ENCODE measurements at places on chromosomes 16 and 17.

GRCh38 chr17:68379692-68380677 is 77.3 kb downstream of the WIPI1 start:
- no peak for DNase-seq

DNA sequence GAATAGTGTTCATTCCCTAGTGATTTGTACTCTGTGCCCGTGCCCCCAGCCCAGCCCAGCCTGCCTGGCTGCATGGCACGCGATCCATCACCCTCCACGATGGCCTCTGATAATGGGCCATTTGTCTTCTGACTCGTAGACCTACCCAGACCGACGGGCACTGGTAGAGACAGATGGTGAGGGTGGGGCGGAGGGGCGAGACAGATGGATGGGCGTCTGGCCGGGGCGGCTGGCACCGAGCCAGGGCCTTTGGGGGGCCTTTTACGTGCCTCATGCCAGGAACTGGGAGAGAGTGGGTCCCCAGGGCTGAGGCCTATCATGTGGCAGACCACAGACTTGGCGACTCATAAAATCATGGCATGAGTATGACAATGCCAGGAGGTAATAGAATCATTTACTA is 25.4 kb downstream of the CRHR1 start:
- DNase-seq = no peak

DNA sequence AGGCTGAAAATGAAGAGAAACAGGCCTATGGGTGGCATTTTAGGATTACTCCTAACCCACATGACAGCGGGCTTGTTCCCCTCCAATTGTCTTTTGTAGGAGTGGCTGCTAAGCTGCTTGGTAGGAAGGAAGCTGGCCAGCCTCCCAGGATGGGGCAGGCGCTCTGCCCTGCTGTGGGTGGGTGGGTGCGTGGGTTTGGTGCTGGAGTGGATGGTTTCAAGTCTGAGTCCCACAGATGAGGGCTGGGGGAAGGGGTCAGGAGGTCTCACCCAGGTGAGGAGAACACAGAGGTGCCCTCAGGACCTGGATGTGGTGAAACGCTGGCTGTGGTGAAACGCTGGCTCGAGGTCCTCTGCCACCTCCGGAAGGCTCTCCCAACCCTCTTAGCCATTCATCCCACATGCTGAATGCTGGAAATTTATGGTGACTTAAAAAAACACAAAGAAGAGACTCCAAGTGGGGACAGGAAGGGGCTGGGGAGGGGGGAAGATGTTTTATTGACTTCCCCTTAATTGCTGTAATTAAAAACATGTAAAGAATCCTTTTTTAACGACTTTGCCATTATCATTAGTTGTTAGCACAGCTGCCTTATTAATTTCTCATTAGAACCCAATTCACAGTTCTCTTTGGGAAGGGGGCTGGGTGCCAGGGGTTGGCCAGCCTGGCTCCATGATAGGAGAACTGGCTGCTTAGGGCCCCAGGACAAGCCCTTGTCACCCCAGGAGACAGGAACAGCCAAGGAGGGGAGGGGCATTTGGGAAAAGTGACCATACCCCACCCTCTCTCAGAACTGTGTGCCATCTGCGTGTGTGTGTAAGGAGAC is 153.5 kb upstream of the CDC42EP4 start:
- no peak for DNase-seq

DNA sequence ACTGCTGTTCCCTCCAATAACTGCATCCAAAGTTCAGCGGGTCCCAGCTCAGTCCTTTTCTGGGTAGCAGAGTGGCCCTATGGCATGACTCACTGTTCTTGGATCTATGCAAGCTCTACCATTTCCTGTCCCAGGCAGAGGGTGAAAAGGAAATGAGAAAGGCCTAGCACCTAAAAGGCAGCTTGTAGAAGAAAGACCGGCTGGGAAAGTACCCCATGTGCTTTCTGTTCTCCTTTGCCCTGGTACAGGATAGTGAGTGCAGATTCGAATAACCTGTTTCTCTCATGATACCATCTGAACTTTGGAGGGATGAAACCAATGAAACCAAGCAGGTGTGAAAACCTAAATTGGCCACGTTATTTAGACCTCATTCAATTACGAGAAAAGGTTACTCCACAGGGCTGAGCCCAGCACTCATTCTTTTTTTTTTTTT is 12.7 kb upstream of the HASPIN start:
- no peak for DNase-seq

GRCh38 chr17:9023392-9024218 is 2.3 kb downstream of the NTN1 start:
- DNase-seq = no peak

GRCh38 chr17:78641666-78642065 is 64.5 kb upstream of the DNAH17 start:
- DNase-seq = no peak

DNA sequence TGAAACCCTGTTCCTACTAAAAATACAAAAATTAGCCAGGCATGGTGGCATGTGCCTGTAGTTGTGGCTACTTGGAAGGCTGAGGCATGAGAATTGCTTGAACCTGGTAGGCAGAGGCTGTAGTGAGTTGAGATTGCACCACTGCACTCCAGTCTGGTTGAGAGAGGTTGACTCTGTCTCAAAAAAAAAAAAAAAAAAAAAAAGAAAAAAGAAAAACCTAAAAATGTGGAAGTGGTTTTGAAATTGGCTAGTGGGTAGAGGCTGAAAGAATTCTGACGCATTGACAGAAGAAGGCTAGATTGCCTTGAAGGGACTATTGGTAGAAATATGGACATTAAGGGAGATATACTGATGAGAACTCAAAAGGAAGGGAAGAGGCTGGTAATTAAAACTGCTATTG is 33.6 kb upstream of the CPPED1 start:
- DNase-seq = no peak

GRCh38 chr16:56203052-56203451 is 11.8 kb downstream of the GNAO1 start:
- no peak for DNase-seq

DNA sequence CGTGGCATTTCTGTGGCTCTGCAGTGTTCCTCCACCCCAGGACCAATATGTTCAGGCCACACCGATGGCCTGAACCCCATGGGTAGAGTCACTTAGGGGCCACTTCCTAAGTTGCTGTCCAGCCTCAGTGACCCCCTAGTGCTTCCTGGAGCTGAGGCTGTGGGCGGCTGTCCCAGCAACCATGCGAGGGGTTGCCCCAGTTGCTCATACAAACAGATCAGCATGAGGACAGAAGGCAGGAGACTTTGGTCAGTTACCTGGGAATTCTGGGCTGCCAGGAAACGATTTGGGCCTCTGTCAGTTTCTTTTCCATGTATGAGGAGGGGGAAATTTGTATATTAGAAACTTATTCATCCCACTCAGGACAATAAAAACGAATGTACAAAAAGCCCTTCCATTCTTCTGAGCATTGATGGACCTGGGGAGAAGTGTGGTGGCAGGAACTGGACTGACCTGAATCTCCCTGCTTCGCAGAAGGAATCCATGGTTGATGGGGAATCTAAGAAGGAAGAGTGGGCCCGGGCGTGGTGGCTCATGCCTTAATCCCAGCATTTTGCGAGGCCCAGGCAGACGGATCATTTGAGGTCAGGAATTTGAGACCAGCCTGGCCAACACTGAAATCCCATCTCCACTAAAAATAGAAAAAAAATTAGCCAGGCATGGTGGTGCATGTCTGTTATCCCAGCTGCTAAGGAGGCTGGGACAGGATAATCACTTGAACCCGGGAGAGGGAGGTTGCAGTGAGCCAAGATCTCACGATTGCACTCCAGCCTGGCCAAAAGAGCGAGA is 4.9 kb upstream of the IL32 start:
- no peak for DNase-seq

DNA sequence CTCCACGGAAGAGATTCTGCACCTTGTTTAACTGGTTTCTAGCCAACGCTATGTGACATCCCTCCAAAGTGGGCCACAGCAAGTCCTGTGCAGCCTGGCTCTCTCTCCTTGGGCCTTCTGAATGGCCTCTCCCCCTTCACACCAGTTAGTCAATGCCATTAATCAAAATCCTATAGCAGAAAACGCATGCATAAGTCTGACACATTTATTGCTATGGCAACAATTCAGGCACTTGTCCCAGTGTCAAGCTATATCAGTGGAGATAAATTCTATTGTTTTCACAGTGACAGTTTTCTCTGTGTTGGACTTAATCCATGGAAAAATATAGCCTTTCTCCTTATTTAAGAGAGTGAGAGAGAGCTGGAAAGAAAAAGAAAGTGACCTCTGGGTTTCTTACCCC is 87.2 kb upstream of the TOX3 start:
- DNase-seq = no peak

GRCh38 chr17:80034791-80035686 is 633 bp downstream of the TBC1D16 start:
- no peak for DNase-seq

DNA sequence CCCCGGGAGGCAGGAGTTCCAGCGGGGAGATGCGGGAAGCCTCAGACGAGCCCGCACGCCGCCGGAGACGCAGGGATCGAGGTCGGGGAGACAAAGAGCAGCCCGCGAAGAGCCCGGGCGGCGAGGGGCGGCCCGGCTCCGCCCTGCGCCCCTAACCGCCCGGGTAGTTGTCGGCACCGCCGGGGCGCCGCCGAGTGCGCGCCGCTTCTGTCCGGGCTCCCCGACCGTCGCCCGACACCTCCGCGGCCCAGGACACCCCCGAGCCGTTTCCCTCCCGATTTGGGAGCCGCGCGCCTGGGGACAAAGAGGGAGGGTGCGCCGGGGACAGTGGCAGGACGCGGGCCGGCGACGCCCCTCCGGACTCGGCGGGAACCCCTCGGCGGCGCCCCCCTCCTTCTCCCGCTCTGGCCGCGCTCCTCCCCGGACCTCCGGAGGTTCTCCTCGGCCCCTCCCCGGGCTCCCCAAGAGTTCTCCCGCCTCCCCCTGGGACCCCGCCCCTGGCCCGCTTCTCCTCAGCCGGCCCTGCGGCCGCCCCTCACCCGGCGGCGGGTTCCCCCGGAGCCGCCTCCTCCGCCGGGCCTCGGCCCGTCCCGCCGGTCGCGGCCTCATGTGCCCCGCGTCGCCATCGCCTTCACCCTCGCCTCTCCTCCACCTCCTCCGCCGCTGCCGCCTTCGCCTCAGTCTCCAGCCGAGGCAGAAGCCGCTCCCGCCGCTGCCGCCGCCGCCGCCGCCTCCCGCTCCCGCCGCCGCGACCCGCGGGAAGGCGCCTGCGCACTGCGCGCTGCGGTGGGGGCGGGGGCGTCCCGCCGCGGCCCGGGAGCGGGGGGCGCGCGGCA is at the start of gene GJC1:
GJC1 (minus strand) TSS at position 765 of the 836 bp plus-strand sequence. CDS start 24,470 bp downstream, outside the sequence.
- DNase-seq = no peak

- no peak for DNase-seq
Measured at GRCh38 chr16:84239909-84240308, at the start of gene KCNG4. TSS of gene KCNG4 (minus strand) at chr16:84240012. CDS start at chr16:84237485, 2,527 bp downstream.

DNA sequence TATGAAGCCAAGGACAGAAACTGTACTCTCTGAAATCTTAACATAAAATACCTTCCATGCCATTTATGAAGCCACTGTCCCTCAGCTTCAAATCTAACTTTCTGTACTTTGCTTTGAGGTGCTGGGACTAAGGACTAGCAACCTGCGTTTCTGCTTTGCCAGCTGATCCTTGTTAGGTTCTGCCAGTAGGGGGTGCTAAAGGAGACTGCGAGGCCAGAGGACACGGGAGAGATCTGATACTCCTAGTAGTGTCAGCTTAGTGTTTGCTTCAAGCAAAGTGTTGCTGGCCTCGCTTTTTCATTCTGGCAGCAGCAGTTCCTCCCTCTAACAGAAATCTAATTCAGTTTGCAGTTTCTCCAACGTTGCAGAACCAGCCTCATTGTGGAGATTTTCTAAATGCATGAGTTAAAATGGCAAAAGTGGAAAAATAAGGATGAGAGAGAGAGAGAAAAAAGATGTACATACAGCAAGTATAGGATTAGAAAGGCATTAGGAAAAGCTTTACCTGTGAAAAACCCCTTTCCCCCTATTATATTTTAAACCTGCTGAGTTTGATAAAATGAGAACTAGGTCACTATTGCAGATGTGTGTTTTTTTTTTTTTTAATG is 297.5 kb downstream of the CA10 start:
- DNase-seq = peak; percentile 9

DNA sequence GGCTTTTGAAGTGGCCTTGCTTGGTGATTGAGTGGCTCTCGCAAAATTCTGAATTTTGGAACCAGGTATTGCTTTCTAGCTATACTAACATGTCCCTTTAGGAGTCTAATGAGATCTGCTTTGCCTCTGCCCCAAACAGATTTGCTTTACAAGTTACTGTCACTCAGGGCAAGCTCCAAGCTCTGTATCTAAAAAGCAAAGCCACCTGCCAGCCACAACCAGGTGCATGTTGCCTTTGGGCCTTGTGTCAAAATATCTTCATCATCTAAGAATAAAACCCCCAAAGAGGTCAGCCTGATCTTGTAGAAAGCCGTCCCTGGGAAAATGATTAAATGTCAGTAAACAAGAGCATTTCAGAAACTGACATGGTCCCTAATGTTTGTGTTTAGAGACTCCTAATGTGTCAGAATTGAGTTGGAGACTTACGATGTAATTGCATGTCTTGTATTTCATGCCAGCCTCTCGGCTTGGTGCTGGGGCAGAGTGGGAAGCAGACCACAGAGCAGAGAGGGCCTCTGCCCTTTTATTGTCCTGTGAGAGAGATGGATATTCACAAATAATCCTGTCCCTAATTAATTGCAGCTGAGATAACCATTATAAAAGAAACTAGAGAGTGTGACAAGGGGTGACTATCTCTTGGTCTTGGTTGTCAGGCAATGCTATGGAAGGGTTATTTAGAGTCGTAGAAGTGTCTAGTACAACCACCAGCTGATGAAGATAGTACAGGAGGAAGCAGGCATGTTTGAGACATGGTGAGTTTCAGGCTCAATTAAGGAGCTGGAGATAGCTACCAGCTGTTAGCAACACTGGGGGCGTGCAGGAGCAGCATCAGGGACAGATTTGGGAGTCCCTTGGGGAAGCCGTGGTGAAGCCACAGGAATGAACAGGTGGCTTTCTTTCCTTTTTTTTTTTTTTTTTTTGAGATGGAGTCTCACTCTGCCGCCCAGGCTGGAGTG is 90.7 kb downstream of the PITPNC1 start:
- no peak for DNase-seq

- DNase-seq = no peak
Measured at GRCh38 chr17:12896180-12896785, 107.0 kb downstream of the ARHGAP44 start.

DNA sequence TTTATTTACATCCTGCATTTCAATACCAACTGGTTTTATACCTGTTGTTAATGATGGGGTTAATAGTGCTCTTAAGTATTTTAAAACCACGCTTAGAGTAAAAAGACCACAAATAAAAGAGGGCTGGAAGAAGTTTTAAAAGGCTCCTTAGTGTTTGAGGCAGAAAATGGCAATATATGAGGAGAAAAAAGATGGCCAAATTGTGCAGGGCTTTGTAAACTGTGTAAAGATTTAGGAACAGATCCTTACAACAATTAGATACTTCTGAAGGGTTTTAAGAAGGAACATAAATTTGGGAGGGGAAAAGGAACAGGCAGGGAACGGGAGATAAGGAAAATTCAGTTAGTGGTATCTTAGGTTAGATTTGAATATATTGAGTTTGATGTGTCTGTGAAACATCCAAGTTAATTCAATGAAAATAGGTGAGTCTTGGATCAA is 12.7 kb downstream of the CDC27 start:
- DNase-seq = no peak
